Skeletal muscle cell (primary cell): ENCODE measurements at places on chromosomes 12 and 14.
A peak's percentile ranks its signal among the peaks of the same experiment; 100 is the strongest.

- DNase-seq: no peak
Observed at GRCh38 chr12:76679778-76680177, 84.1 kb upstream of the ZDHHC17 start.

DNA sequence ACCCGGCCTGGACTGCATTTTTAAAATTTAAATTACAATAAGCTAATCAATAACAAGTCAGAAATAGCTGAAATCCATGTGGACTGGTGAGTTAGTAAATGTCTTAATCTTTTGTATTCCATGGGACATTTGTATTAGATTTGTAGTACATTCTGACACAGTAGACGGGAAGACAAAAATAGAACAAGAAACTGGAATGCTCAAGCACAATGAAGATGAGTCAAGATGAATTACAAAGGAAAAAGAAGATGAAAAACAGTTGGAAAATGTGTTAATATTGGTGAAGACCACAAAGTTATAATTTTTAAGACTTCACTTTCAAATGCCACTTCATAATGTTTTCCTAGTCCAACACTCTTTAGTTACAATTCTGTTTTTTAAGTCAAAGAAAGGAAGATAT, 97.8 kb upstream of the FERMT2 start:
- no peak for DNase-seq

DNA sequence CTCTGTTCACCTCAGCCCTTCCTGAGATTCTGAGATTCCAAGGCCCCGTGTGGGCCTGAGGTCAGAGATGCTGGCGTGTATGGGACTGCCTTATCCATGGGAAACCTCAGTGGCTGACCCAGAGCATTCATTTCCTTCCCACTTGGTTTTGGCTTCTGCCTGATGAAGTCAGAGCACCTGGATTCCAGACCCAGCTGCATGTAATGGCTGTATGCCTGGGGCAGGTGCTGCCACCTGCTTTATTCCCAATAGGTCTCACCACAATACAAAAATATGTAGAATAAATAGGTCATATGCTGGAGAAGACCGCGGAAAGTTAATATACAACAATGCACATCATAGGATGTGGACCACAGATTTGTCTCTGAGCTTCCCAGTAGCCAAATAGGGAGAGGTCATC, 25.6 kb downstream of the FIGNL2 start:
- no peak for DNase-seq

DNA sequence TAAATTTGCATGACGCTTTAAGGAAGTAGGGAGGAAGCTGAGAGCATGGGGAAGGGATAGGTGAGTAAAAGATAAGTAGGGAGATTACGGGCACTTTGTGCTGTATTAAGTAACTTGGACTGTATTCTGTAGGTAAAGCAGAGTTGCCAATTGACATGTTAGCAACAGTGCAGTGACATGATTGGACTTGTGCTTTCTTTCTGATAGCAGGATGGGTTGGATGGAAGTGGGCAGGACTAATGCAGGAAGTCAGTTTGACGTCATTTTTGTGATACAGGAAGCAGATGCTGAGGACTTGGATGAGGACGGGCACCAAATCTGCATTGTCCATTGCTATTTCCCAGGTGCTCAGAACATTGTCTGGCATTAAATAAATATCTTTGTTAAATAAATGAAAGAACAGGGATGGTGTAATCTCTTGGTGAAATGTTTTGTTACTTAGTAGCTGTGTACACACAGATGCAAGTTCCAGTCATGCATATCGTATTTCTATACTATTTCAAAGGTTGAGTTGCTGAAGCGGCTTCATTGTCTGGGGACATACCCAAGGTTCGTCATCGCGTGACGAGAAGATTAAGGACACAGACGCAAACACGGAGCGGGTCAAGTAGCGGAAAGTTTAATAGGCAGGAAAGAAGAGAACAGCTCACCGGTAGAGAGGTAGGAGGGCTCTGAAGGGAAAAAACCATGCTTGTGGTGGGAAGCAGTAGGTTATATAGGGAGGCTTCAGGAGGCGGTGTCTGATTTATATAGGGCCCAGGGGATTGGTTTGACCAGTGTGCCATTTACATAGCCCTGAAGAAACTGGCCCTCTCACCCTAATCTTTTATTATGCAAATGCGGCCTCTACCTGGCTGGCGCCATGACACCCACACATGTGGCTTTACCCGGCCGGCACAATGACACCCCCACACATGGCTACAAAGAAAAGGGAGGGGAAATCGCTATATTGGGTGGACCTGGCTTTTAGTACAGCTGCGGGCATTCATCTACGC, 30.7 kb downstream of the GUCY2C start:
- DNase-seq: no peak

- no peak for DNase-seq
Observed at GRCh38 chr12:19489168-19489567, 49.9 kb downstream of the AEBP2 start.

DNA sequence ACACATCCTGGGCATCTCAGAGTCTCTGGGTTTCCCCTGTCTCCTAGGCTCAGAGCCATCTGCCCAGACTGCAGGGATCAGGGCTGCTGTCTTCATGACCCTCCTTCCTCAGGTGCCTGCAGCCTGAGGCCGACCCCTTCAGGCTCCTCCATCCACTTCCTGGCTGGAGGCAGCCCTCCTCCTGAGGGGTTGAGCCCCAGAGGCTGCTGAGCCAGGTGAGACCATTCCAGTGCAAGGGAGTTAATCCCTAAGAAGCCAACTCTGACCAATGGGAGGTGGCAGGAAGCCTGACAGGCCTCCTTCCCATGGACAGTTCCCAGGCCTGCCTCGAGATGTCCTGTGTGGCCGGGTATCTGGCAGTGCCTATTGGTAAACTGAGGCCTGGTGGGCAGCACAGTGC, 8.4 kb upstream of the PPP4R4 start:
- no peak for DNase-seq

DNA sequence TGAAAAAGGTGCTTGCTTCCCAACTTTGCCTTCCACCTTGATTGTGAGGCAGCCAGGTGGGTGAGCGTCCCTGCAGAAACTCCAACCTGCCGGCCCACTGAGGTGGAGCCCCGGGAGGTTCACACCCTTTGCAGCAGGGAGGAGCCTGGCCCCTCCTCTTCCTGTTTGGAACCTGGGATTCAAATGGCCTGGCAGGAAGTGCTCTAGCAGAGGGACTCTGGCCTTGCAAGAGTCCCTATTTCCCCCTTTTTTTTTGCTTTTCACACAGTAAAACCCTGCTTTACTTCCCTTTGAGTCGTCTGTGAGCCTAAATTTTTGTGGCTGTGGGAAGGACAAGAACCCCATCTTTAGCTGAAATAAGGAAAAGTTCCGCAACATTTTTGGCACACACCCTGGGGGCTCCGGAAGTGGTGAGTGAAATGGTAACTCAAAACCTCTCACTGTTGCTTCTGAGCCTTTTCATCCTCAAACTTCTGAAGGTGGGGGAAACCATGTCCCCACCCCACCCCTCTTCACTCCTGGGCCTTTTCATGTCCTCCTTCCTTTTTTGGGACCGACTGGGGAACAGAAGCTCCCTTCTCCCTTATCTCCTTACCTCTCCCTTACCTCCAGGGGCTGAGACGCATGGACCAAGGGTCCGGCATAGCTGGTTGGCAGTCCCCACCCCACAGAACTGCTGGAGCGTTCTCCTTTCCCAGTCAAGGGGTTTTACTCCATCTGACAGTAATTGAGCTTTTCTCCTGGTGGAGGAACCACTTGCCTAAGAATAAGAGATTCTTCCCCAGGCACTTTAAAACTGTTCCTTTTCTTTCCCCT, 102.0 kb downstream of the KCNMB4 start:
- no peak for DNase-seq

- no peak for DNase-seq
Observed at GRCh38 chr14:39441805-39442204, 9.6 kb upstream of the FBXO33 start.

DNA sequence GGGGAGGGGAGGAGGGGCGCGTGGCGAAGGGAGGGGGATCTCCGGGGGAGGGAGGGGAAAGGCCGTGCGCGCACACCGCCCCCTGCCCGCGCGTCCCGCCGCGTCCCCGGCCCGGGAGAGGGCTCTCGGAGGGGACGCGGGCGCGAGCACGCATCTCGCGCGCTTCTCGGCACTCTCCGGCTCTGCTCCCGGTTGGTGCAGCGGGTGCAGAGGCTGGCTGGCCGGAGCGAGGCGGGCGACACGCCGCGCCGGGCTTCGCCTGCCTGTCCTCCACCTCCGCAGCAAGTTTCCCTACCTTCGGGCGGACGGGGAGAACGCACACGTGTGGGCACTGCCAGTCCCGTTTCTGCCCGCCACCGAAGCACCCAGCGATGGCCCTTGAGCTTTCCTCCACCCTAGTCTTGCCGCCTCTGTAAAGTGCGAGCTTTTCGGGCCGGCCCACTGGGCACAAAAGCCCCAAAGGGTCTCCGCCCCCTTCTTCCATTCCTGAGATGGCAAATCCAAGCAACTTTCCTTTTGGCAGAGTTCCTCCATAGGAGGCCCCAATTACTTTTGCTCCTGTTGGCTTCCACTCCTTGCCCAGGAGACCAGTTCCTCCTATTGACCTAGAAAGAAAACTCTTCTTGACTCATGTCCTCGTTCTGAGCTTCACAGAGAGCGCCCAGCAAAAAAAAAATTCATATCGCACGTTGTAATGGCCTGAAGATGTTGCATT, 363 bp upstream of the CSAD start:
- DNase-seq: no peak

- DNase-seq: no peak
Observed at GRCh38 chr14:25247609-25248008, 197.7 kb upstream of the STXBP6 start.

- no peak for DNase-seq
Observed at GRCh38 chr12:12180575-12180974, 86.3 kb downstream of the LRP6 start.

DNA sequence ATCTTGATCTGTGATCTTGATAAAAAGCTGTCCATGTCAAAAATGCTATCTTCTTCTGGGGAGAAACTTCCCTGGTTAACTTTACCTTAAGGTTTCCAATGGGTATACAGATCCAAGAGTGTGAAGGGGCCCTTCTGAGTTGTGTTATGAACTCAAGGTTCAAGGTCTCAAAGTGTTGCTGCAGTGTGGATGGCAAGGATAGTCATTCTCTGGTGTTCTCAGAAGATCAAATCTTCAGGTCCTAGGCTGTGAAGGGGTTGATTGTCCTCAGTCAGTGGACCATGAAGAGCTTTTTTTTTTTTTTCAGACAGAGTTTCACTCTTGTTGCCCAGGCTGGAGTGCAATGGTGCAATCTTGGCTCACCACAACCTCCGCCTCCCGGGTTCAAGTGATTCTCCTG, 114.4 kb downstream of the SPTSSA start:
- no peak for DNase-seq

- no peak for DNase-seq
Observed at GRCh38 chr14:71799841-71800240, 132.4 kb upstream of the RGS6 start.

- DNase-seq: no peak
Observed at GRCh38 chr14:22737052-22737451, 29.4 kb upstream of the OXA1L start.

GRCh38 chr14:75542588-75543091, 20.4 kb downstream of the BATF start:
- DNase-seq: peak; percentile 20

DNA sequence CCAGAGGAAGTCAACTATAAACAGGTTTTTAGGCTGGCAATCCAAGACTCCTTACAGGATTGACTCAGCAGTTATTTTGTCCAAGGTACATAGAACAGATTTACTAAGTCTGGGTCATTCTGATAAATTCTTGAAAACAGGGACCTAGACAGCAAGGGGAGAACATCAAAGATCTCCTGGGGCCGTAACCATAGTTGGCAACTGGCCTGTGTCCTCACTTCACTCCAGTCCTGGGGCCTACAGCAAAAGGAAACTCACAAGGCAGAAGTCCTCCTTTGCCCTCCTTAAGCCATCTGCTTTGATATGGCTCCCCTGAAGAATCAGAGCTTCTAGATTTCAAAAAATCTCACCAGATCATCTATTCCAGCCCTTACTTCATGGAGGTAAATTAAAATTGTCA, 207.2 kb upstream of the IGF1 start:
- no peak for DNase-seq

DNA sequence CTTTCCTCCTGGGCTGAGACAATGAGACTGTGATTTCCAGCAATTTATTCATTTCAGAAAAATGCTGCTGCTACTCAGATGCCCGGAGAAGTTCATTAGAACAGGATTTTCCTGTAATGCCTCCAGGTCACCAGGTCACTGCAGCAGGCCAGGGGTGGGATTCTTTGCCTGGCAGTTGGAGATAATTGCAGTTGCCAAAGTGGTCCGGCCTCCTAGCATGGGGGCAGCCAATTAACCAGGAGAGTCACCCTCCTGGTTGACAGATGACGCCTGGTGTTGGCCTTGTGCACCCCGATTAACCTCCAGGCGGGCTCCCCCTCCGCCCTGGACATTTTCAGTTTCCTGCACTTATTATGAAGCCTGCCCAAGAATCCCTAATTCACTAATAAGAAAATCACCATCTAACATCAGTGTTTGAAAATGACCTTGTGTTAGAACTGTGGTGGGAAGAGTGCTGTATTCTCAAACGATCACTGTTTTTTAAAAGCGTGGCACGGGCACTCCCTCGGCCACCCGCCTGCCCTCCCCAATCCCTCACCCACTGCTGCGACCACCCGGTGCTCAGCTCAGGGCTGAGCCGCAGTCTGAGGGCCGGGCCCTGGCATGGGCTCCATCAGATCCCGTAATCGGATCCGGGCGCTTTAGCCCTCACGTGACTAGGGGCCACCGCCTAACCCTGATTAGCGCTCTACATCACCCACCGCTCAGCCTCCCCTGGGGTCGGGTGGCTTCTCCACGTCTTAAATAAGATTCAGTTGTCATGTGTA, 12.9 kb downstream of the RIMBP2 start:
- DNase-seq: no peak

GRCh38 chr14:105499256-105500035, 8.4 kb downstream of the TEDC1 start:
- DNase-seq: no peak

DNA sequence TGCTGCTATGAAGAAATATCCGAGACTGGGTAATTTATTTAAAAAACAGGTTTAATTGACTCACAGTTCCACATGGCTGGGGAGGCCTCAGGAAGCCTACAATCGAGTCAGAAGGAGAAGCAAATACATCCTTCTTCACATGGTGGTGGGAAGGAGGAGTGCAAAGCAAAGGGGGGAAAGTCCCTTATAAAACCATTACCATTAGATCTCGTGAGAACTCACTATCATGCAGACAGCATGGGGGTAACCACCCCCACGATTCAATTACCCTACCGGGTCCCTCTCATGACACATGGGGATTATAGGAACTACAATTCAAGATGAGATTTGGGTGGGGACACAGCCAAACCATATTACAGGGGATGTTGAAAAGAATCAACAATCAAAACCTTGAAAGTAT, 74.9 kb downstream of the PPM1H start:
- DNase-seq: no peak

DNA sequence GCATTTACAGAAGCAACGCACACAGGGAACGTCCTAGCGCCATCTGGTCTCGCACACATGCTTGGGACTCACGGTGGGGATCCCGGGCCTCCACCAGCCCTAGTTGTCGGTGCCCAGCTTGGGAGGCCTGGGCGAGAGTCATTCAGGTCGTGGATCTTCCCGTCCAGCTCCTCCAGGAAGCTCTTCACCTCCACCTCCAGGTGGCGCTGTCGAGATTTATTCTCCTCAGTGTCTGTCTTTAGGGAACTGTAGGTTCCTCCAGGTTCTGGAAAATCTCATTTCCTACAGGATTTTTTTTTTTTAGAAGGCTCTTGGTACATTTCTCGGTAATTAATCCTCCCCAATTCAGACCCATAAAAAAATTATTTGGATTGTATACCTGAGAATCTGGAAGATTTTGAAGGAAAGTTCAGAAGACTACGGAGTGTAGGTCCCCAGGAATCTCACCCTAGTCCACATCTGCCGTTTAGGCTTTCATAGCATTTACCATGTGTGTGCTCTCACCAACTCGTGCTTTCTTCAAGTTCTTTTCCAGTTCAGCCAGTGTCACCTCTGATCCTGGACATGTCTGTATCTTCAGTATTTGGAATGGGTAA, 910.0 kb downstream of the TMEM121 start:
- no peak for DNase-seq
